ENCODE measurements at places on chromosomes 7 and 10.

GRCh38 chr7:71865172-71865571, 547.0 kb downstream of the CALN1 start:
- no peaks in the 10 kb centered on the region for H3K36me3 ChIP-seq
- no peaks in the 10 kb centered on the region for H3K27me3 ChIP-seq
- no peaks in the 10 kb centered on the region for H3K4me1 ChIP-seq
- DNase-seq, result no peak

- no peak for DNase-seq
- no peaks in the 10 kb centered on the region for H3K27me3 ChIP-seq
Measured at GRCh38 chr10:3119796-3120459, 52.6 kb downstream of the PFKP start.

DNA sequence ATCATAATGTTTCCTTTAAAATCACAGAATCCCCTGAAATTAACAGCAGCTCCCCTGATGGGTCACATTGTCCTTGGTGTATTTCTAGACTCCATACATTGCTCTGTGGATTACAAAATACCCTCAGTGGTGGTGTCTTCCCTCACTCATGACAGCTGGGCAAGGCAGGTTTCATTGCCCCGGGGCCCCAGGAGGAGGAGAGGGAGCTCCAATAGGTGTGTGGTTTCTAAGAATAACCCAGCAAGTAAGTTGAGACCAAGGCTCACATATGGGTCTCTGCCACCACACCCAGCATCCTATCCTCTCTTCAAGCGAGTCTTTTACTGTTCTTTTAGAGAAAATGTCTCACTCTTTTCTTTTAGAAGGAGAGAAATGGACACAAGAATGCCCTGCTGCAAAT, 63.6 kb downstream of the PKD1L1 start:
- H3K4me1 ChIP-seq, result peaks cover 12% of the 10 kb centered on the region
- H3K27ac ChIP-seq, result no peak overlapping the region
- no peak overlapping the region for H3K4me3 ChIP-seq
- no peaks in the 10 kb centered on the region for H3K36me3 ChIP-seq
- H3K27me3 ChIP-seq, result no peaks in the 10 kb centered on the region

DNA sequence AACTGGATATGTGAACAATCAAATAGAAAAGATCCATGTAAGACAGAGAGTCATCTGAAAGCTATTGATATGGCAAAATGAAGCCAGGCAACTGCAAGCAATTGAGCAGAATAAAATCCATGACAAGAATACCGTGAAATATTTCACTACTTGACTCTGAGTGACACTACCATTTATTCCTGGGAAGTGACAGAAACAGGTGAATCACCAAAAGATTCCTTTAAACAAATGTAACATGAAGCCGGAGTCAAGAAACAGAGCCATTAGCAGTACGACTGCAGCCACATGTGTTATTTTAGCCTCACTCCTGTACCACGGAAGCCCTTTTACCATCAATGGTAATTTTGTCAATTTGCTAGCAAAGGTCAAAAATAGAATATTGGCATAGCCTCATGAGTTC, 197.7 kb upstream of the POT1 start:
- peak overlapping the region; percentile 57 for H3K27ac ChIP-seq
- no peaks in the 10 kb centered on the region for H3K36me3 ChIP-seq
- peak; percentile 87 for DNase-seq
- H3K4me1 ChIP-seq, result peaks cover 20% of the 10 kb centered on the region
- no peaks in the 10 kb centered on the region for H3K27me3 ChIP-seq
